ENCODE measurements at places on chromosomes 2 and 18.
A peak's percentile ranks its signal among the peaks of the same experiment; 100 is the strongest.

DNA sequence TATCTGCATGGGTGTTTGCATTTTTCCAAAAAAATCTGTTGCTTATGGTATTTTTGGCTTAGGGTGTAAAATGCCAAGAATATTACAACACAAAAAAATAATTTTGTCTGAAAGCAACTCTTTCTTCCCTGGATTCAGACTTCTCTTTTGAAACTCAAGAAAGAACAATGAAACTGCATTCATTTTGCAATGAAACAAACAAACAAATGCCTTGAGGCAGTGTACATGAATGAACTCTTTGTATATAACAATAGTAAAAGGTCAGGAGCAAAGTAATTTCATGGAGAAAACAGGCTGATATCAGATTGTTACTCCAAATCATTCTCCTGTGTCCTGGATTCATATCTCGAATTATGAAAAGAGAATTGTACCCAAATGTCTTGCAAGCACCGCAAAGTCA, 301.6 kb upstream of the CDH20 start:
- no peak for DNase-seq

DNA sequence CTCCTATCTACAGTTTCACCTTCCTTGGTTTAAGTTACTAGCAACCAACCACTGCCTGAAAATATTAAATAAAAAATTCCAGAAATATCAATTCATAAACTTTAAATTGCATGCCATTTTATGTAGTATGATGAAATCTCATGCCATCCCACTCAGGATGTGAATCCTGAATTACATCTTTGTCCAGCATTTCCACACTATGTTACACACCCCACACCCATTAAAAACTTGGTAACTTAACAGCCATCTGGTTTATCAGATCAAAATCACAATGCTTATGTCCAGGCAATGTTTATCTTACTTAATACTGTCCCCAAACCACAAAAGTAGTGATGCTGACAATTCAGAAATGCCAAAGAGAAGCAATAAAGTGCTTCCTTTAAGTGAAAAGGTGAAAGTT, 21.6 kb downstream of the CUL3 start:
- no peak for DNase-seq

- no peak for DNase-seq
These were observed 108.8 kb upstream of the UBE2E3 start for GRCh38 chr2:180871649-180872048.

- peak; percentile 59 for DNase-seq
These were observed 31.3 kb downstream of the KIAA2012 start for GRCh38 chr2:202104286-202104870.

- no peak for DNase-seq
These were observed 4.6 kb downstream of the KCNG2 start for GRCh38 chr18:79802298-79802697.

GRCh38 chr2:86634352-86634751, 10.7 kb upstream of the RNF103 start:
- DNase-seq, result no peak

DNA sequence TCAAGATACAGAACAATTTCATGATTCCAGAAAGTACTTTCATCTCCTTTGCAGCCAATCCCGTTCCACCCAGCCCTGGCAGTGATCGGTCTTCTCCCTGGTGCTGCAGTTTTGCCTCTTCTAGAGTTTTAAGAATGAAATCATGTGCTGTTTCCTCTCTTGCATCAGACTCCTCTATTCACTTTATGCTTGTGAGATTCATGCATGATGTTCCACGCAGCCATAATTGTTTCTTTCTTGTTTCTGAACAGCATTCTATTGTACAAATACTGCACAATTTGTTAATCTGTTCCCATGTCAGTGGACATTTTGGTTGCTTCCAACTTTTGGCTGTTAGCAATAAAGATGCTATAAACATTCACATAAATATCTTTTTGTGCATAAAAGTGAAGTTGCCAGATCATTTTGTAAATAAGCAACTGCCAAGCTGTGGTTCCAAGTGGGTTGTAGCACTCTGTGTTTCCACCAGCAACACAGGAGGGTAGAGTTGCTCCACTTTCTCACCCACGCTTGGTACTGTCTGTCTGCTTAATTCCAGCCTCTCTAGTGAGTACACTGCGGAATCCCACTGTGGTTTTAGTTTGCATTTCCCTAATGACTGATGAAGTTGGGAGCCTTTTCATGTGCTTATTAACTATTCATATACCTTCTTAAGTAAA, 104.5 kb downstream of the TWIST2 start:
- no peak for DNase-seq

DNA sequence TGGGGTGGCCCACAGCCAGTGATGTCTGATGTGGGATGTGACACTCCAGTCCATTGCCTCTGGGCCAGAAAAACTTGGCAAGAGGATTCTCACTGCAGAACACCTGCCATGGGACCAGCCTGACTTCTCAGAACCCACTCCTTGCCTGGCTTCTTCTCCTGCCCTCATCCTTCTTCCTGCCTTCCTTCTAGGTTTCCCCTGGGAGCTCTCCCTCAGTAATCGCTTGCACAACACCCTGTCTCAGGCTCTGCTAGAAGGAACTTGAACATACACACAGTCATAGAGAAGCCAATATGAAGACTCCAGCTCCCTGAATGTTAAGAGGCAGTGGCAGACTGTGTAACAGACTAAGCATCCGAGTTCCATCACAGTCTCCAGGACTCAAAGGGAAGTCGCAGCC, 4.3 kb upstream of the COL6A3 start:
- no peak for DNase-seq

DNA sequence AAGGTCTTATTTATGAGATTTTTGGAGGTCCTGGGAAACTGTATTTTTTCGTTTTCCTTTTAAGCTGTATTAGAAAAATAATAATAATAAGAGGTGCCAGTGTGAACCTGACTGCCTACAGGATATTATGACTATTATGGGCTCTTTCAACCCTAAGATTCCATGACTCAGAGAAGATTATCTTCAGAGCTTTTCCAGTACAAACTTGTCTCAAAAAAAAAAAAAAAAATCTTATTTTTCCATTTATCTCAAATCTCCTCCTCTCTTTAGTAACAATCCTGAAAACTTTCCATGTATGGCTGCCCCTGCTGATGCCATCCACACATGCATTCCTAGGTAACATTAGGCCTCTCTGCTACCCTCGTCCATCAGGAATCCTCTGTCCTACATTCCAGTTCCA, 36.7 kb upstream of the RPE start:
- DNase-seq, result no peak

DNA sequence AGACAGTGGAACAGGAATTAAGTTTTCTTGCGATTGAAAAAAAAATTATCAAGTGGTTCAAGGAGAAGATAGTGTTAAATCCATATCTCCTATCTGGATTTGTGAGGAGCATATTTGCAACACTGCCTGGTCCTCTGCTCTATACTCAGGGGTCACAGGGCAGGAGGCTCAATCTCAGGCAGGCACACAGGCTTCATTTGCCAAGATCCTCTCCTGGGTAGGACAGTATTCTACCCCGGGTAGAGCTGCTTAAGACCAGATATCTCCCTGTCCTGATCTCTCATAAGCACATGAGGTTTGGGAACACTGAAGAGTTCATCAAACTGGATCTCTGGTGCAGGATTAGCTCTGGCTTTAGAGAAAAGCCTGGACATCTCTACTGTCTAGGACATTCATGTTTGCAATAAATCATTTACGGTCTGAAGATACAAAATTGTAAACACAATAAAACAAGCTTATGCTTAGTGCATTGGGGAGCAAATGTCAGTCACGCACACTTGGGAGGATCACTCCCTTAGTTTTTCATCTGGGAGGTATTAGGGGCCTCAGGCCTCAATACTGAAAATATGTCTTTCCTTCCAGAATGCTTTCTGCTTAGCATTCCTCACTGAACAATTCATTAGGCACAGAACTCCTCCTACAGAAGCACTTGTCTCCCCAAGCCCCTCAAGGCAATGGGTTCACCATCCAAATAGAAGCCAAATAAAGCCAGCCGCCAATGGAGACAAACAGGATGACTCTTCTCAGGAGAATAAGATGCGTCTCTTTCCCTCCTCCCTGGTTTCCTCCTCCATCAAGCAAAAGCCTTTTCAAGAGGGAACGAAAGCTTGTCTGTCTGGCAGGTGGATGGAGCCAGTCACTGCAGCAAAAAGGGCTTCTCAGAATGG, 34.1 kb upstream of the LCLAT1 start:
- no peak for DNase-seq

DNA sequence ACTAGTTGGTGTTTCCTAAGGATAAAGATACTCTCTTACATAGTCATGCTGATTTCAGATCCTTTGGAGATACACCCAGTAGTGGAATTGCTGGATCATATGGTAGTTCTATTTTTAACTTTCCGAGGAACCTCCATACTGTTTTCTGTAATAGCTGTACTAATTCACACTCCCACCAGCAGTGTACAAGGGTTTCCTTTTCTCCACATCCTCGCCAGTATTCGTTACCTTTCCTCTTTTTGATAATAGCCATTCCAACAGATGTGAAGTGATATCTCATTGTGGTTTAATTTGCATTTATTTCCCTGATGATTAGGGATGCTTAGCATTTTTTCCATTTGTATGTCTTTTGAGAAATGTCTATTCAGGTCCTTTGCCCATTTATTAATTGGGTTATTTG, 34.0 kb downstream of the ACTR2 start:
- no peak for DNase-seq

DNA sequence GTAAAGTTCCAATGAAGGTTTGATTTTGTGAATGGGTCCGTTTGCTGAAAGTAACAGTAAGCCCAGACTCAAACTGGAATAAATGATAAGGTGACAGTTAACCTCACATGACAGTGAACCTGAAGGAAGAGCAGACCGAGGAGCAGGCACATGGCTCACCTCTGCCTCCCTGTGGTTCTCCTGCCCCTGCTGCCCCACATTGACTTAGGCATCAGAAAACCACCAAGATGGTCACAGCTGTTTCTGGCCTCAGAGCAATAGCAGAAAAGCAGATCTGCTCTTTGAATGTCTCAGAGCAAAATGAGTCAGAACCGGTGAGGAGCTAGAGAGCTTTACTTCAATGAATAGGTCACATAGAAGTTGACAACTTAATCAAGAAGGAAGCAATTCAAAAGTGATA, 487.6 kb downstream of the METTL4 start:
- DNase-seq, result peak; percentile 17

DNA sequence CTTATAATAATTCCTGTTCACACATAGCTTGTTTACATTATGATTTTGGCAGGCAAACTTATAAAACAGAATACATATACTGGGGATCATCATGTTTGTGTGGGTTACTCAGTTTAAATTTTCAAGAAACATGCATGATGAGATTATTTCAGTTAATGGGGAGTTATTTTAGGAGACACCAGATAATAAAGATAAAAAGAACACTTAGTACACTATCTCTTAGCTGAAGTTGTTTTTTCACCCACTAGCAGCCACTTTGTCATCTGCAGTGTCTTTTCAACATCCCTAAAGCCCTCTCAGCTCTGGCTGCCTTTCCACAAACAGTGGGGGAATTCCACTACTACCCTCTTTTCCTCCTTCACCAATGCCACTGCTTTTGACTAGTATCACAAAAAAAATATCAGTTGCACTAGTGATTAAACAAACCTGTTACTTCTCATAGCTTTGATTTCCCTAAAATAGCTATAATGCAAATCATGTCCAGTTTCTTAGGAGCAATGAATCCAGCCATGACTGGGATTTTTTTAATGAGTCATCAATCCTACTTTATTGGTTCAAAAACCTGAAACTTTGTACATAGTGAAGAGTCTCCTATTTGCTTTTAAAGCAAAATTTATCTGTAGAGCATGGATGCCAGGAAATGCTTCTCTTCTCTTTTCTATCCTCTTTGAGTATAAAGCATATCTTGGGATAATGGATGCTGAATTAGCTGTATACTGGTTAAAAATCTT, 156.7 kb upstream of the TFPI start:
- no peak for DNase-seq

DNA sequence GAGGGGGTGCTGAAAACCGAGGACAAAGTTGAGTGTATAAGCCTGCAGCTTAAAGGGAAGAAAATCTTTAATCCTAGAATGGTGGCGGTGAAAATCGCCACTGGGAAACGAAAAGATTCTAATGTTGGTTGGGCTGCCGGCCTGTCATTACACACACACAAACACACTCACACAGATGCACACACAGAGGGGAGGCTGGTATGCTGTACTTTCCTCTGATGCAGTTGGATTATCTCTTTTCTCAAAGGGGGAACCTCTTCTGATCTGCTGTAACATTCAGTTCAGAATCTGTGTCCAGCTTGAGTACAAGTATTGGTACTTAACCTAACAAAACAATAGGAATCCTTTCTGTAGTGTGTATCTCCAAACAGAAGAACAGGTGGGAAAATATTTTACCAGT, 39.0 kb downstream of the ANXA4 start:
- no peak for DNase-seq

- no peak for DNase-seq
These were observed 75.4 kb downstream of the STK25 start for GRCh38 chr2:241432824-241433448.

- DNase-seq, result no peak
These were observed 21.6 kb downstream of the ASAP2 start for GRCh38 chr2:9228088-9228751.

- DNase-seq, result no peak
These were observed 169.1 kb downstream of the NDUFA10 start for GRCh38 chr2:239855863-239856587.

- no peak for DNase-seq
These were observed 1250.1 kb upstream of the GYPC start for GRCh38 chr2:125405816-125406215.

DNA sequence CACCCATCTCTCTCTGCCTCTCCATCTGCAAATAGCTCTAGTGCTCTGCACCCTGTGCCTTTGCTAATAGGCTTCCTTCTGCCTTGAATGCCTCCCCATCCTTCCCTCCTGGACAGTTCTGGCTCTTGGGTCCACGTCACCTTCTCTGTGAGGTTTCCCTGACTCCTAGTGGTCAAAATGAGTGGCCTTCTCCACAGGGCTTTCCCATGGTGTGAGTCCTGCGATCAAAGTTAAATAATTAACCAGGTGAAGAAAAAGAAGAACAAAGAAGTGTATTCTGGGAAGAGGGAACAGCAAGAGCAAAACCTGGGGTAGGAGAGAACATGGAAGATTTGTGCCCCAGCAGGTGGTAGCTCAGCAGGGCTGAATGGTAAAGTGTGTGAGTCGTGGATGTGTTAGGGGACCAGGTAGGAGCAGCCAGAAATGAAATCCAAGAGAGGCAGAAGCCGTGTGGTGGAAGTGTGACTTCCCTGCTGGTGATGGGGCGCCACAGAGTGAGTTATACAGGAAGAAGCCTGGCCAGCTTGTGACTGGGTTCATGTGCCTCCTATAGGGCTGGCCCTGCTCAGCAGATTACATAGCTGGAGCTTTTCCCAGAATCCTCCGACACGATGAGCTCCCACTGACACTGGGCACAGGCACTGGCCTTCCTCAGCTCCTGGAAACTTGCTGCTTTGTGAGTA, 93.8 kb upstream of the LDAH start:
- DNase-seq, result no peak

DNA sequence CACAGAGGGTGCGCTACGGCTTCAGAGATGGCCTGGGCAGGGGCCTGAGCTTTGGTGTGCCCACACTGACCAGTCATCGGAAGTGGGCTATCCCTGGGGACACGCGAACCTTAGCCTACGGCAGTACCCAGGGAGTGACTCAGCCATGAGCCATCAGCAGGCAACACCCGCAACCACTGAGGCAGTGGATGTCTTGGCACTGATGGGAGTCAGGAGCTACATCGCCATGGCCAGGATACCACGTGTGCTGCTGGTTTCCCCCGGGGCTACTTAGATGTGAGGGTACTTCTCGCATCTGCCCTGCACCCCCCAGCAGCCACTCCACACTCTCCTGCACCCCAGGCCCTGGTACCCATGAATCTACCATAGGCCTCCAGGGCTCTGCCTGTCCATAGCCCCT, 12.8 kb upstream of the HPCAL1 start:
- no peak for DNase-seq

GRCh38 chr2:64679673-64680425, 26.1 kb upstream of the SERTAD2 start:
- DNase-seq, result no peak

GRCh38 chr2:168076731-168077130, 170.7 kb downstream of the STK39 start:
- DNase-seq, result no peak
